Mesenteric fat pad (tissue), 1 donor: ENCODE measurements at places on chromosomes 16 and 17.
A peak's percentile ranks its signal among the peaks of the same experiment; 100 is the strongest.

GRCh38 chr17:1343554-1343953, 56.5 kb downstream of the YWHAE start:
- no peak for DNase-seq

DNA sequence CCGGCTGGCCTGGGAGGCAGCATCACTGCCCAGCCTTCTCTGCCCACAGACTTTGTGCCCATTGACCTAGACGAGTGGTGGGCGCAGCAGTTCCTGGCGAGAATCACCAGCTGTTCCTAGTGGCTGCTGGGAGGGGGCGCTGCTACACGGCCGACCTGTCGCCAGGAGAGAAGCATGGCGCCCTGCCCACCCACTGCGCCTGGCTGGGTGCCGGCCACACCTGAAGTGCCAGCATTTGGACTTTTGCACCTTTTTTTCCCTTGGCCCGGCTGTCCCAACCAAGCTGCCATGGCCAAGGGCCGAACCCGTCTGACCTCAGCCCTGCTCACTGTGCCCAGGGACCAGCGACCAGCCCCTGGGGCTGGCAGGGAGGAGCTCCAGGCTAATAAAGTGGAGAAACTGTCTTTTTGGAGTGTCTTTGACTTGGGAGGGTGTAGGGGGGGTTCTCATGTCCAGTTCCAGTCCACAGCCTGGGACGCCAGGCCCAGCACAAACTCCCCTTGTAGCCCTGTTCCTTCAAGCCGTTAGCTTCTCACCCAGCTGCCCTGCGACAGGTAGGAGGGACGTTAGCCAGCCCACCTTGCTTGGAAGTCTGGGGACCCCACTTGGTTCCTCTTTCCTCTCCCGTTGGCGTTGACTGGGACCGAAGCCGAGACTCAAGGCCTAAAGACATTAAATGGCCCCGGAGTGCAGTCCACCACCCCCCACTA, 939 bp upstream of the WDR90 start:
- no peak for DNase-seq

DNA sequence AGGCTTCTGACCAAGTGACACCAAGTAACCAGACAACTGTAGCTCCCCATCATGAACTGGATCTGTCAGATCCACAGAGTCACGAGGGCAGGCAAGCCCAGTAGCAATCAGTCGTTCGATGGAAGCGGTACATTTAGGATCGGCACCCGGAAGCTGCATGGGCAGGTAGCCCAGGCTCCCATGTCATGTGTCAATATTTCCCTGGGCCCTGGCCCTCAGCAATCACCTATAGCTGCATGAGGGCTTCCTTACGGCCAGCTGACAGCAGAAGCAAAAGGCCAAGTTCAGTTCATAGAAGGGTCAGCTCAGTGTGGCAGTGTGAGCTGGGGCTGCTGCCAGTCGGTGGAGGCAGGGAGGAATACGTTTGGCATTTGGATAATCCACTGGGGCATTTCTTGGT, 31.8 kb downstream of the MRPS23 start:
- no peak for DNase-seq

- peak; percentile 60 for DNase-seq
These were observed 4.7 kb downstream of the TMEM106A start for GRCh38 chr17:43216369-43216761.

- DNase-seq: no peak
These were observed 1.6 kb downstream of the C1QL1 start for GRCh38 chr17:44966348-44967025.

GRCh38 chr17:36107660-36108059, 4.0 kb downstream of the CCL4 start:
- no peak for DNase-seq

GRCh38 chr16:89607937-89608740, 5.3 kb upstream of the DPEP1 start:
- DNase-seq: no peak

- DNase-seq: no peak
These were observed 11.3 kb downstream of the TMC6 start for GRCh38 chr17:78117027-78117981.

DNA sequence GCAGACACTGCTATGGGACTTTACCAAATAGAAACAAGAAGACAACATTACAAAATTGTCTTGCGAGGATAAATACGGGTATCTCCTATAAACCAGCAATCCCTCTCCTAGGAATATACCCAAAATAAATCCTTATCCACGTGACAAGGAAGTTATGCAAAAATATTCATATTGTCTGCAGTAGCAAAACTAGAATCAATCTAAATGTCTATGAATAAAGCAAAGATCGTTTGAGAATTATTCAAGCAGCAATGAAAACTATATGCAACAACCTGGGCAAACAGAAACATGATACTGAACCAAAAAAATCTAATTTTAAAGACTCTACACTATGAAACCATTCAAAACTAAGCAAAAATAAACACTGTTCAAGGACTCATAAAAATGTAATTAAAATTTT, 9.2 kb downstream of the LUC7L start:
- no peak for DNase-seq

DNA sequence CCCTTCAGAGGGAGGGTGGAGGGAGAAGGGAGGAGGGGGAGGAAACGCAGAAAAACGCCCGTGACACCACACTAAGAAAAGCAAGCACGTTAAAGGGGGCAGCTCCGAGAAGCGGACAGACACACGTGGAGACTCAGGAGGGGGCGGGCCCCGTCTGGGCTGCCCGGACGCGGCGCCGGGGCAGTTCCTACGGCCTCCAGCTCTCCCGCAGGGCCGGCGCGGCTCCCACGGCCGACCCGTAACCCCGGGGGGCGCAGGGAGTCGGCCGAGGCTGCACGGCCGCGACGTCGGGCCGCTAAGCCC, 362 bp downstream of the KLHDC4 start:
- DNase-seq: no peak

- DNase-seq: peak; percentile 76
These were observed 60.8 kb downstream of the TBC1D16 start for GRCh38 chr17:79974566-79975497.

GRCh38 chr17:15952048-15952532, 7.2 kb downstream of the ADORA2B start:
- DNase-seq: no peak

DNA sequence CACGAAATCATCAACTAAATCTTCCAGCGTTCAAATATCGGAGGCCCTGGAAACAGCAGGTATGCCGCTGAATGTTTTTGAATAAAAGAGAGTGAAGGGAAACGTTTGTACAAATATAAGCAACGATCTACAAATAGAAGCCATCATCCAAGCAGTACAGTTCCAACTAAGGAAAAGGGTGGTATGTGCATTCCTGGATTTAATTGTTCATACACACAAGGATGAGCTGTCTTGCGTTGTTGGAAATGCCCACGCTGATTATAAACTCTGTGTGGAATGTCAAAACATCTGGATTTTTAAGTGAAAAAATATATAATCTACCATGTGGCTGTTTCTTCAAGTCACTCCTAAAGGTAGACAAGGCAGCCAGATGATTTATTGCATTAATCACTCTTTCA, 191.8 kb upstream of the HSBP1 start:
- no peak for DNase-seq
